ENCODE measurements at places on chromosomes 5 and 9.

DNA sequence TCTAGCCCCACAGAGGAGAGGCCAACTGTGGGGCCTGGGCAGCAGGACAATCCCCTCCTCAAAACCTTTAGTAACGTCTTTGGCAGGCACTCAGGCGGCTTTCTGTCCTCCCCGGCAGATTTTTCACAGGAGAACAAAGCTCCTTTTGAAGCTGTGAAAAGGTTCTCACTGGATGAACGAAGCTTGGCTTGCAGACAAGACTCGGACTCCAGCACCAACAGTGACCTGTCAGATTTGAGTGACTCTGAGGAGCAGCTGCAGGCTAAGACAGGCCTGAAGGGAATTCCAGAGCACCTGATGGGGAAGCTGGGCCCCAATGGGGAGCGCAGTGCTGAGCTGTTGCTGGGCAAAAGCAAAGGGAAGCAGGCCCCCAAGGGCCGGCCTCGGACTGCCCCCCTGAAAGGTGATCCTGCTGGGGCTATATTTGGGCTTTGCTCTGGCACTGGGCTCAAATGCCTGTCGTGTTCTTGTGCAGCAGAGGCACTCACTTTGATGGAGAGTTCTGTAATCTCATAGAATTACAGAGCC is 39.4 kb downstream of the KDM3B start:
- no peak for DNase-seq

DNA sequence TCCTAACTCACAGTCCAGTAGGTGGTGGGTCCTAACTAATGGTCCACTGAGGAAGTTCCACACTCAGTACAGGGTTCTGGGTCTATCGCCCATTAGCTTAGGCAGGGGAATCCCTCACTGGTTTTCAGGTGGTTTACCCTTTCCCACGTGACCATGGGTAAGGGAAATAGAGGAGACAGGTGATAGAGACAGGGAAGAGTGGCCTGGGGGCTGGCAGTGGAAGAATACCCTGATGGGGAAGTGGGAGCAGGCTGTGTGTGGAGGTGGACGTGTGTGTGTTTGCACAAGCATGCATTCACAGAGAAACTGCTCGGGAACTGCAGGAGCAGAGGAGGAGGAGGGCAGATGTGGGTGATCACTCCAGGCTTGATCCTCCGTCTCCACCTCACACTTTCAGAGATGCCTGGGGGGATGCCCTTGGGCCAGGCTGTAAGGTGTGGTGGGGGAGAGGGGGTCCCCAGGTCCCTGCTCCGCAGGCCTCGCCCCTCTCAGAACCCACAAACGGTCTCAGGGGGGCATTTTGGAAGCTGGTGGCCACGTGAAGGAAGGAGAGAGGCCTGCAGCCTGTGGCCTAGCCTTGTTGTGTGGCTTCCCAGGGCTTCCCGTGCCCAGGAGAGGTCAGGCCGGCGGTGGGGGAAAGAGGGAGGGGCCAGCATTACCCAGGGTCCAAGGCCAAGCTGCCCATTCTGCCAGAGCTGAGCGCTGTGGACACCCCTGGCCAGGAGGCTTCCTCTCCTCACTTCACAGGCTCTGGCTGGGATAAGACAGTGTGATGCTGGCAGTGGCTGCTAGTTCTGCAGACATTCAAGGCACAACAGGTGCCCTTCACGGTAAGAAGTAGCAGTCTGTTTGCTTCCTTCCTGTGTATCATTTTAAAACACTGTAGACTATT is 80.0 kb downstream of the OTULIN start:
- DNase-seq = no peak

GRCh38 chr9:98074115-98074990 is 17.8 kb downstream of the NANS start:
- DNase-seq = peak; percentile 75

DNA sequence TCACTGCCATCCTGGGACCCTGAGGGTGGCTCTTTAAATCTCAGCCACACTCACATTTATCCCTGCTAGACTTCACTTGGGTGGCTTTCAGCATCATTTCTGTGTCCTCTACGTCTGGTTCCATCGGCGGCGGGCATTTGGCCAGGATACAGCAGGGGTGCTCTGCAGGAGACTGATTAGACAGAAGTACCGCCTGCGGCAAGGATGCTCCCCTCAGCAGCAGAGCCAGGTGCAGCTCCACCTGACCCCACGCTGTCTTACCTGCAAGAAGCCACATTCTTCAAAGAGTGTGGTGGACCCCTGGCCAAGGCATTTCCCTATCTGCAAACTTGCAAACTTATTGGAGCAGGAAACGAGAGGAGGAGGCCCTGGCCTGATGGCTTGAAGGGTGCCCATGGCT is 309.8 kb upstream of the IRX4 start:
- no peak for DNase-seq

DNA sequence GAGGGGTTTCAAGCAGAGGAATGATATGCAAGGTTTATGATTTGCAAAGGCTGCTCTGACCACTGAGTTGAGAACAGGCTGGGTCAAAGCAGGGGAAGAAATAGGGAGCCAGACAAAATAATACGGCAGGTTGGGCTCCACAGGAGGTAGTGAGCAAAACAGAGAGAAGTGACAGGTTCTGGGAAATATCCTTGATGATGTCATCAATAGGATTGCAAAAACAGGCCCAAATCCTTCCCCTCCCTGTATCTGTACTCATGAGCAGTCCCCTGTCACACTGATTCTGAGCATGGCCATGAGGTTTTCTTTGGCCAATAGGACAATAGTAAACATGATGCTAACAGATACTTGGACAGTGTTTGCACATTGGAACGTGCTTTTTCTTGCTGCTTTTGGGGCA is 471.8 kb upstream of the BRINP1 start:
- no peak for DNase-seq

GRCh38 chr5:131814990-131815389 is 18.2 kb upstream of the FNIP1 start:
- peak; percentile 55 for DNase-seq

DNA sequence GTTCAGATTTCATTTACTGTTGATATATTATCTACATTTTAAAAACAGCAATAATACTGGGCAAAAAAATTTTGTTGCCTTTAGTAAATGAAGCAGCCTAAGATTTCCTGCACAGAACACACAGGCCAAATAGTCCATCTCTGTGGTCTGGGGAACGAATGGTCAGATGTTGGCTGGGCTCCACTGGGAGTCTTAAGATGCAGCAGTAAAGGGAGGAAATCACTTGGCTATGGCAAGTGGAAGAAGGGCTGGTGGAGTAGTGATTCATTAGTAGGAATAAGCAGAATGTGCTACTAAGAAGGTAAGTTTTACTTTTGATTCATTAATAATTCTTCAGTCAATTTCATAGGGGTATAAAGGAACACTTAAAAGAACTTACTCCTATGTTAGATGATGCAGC is 91.1 kb upstream of the ARRDC3 start:
- no peak for DNase-seq

GRCh38 chr9:138003485-138004190 is 126.1 kb downstream of the CACNA1B start:
- peak; percentile 1 for DNase-seq

DNA sequence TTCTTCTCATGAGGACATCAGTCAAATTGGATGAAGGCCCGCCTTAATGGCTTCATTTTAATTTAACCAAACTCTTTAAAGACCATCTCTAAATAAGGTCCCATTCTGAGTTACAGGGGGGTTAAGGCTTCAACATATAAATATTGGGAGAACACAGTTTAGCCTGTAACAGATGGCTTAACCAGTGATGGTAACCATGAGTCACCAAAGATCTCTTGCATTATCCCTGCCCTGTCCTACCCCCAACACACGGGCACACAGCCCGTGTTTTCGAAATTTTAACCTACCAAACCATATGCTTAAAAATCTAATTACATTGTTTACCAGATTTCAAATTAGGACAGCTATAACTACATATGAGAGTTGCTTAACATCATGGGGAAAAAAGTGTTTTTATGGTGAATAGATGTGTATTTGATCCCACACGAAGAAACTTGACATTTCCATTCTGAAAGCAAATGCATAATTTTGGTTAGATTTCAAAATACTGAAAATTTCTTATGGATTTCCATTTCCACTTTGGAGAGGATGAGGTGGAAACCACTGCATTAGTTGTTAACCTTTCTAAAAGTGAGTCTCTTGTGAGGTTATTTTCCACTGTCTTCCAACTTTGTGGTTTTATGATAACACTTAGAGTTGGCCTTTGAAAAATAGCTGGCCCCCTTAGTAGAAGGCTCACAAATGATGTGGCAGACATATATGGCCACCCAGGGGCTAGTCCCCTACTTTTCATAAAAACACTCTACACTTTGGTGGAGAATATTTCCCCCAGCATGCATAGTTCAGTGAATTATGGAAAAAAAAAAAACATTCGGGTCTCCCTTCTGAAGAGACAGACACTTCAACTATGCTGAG is 849.3 kb downstream of the TLE1 start:
- DNase-seq = no peak

DNA sequence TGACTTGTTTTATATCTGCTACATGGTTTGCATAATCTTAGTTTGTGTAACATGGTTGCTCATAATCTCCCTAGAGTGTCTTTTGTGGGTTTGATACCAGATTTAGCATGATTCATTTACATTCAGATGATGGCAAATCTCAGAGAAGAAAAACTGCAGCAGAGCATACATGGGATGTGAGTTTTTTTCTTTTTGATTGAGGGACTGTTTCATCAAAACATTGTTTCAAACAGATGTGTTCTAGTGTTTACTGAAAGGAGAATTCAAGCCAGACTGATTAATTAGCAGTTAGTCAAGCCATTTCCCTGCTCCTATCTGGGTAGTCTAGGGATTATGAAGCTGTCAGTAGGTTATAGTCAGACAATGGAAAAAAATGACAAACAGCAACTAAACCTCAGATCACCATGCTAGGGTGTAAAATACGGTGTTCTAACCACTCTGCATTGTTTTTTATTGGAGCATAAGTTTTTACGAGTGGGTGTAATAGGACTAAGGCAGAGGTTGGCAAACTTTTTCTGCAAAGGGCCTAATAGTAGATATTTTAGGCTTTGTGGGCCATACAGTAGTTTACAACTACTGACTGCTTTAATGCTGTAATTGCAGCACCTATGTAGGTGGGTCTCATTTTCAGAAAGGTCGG is 10.5 kb upstream of the GDNF start:
- DNase-seq = no peak

- DNase-seq = no peak
These were observed 106.6 kb upstream of the PJA2 start for GRCh38 chr5:109516390-109516789.

GRCh38 chr9:121966706-121967105 is 126.4 kb downstream of the TTLL11 start:
- DNase-seq = no peak

DNA sequence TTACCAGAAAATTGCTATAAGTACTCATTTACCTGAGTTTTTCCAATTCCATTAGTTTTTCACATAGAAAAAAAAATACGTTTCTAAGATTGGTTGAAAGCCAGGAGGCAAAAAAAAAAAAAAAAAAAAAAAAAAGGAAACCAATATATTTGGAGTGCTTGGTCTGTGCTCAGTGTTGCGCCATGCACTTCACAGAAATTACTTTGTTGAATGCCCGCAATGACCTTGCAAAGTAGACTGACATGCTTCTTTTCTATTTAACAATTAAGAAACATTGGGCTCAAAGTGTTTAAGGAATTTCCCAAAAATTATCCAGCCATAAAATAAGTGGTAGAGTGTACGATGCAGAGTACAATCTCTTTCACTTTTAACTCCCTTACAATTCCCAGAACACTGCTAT is 65.2 kb upstream of the PAPPA start:
- no peak for DNase-seq

GRCh38 chr5:66113160-66113559 is 30.9 kb upstream of the SREK1 start:
- DNase-seq = no peak

DNA sequence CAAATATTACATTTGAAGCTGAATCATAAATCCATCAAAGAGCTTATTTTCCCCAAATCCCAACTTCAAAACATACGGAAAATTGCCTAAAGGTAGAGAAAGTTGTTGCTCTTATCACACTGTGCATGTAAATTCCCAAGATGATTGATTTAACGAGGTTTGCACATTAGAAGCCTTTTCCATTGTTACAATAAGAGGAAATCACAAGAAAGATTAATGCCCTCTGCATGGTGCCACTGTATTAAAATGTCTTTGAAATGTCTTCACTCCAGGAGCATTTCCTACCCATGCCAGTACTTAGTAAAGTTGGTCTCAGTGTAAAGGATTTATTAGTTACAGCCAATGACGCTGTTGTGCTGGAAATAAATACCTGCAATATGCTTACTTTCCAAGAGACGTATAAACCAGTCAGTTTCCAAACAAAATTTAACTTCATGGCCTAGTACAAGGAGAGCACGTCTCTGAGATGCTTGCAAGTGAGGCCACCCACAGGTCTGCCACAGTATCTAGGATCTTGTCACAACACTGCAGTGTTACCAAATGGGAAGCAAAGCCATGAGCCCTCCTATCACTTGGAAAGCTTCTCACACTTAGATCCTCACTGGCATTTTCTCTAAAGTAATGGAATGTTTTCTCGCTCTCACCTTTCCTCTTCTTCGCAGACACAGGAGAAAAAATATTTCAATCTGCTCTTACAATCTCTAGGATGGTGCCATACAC is 112.4 kb downstream of the CETN3 start:
- DNase-seq = no peak

DNA sequence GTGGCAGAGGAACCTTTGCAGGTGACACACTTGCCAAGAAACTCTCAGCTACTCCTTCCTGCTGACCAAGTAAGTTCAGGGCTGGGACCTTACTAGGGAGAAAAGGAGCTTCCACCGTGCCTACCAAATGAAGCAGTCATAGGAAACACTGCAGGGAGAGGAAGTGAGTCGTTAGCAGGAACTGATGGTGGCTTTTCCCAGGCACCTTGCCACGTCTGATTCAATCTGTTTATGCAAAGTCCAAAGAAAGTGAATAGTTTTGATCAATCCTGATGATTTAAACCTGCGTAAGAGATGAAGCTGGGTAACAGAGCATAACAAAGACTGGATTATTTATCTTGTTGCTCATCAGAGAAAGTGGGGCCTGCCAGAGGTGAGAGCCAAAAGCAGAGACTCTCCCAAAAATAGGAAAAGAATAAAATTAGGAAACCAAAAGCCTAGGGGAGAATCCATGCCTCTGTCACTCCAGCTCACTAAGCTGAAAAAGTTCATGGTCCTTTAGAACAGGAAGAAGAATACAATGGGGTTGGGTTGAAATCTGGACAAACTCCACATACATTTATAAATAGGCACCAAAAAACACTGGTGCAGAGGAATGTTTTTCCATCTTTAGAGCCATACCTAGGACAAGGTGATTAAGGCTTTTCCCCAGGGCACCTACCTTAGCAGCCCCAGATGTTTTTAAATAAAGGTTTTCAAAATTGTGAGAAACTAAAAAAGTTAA is 9.3 kb upstream of the PFDN1 start:
- no peak for DNase-seq

DNA sequence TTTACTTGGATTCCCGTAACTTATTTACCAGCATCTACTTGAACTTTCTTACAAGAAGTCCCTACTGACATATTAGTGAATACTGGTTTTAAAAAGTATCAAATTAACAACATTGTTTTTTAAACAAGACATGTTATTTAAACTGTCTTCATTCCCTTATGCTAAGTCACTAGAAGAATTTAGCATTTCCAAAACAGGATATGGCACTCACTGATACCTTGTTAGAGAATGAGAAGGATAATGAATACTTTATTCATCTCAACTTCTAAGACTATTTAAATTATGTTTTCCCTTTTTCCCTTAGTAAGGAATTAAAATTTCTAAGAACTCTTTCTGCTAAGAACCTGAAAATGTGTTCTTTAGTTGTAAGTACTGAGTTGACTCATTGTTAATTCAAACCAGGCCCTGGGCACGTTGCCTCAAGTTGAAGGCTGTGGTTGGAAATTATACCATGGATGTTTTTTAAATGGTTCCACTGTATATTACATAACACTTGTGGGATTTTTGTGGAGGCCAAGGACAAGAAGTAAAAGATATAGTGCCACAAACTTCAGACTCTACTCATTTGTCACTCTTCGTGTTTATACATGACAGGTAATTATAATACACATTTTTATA is 219.0 kb upstream of the EDIL3 start:
- no peak for DNase-seq

Data from hepatocyte (in vitro differentiated cells).